ENCODE measurements at places on chromosomes 5 and 9.

DNA sequence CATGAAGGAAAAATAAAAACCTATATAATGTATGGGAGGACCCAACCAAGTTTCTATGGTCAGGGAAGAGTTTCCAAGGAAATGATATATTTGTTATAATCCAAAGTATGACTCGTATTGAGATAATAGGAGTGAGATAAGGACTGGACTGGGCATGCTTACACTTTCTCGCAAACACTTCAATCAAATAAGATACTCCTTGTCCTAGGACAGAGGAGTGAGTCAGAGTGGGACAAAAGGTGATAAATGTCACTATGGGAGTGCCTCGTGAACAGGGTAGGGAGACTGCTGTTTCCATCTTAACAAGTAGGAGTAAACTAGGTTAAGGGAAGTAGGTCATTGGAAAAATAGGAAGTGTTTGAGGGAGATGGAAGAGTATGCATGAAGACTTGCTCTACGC, 47.2 kb downstream of the MACIR start:
- DNase-seq: no peak

DNA sequence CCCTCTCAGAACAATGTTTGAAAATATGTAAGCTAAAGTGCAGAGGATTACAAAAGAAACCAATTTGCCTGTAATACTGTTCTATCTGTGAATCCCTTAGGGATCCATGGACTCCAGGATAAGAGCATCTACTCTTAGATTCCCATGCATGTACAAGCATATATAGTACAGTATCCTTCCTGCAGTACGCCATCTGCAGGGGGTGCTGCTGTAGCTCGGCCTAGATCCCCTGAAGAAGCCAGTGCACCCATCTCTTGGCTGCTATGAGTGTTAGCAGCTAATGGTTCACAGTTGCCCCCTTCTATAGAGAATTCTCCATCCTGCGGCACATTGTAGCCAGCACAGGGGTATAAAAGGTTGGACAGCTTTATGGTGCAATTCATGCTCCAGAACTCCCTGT, 61.8 kb upstream of the SLC30A5 start:
- DNase-seq: no peak

DNA sequence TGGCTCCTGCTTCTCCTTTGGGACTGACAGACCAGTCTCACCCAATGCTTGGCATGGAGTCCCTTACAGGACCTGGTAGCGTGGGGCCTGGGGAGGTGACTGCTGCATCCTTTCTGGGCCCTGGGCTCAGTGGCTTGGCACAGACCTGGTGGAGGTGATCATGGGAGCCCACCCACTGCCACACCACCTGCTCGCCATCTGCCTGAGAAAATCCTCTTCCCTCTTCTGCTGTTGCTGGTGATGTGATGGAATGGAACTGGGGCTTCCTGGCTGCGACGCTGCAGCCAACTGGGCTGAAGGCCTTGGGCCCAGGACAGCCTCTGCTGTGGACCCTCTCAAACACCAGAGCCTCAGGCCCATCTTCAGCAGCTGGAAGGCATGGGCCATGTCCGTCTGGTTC, 122.5 kb upstream of the PANK3 start:
- DNase-seq: no peak

- DNase-seq: no peak
These were observed 99.7 kb upstream of the KIF2A start for GRCh38 chr5:62206150-62206829.

DNA sequence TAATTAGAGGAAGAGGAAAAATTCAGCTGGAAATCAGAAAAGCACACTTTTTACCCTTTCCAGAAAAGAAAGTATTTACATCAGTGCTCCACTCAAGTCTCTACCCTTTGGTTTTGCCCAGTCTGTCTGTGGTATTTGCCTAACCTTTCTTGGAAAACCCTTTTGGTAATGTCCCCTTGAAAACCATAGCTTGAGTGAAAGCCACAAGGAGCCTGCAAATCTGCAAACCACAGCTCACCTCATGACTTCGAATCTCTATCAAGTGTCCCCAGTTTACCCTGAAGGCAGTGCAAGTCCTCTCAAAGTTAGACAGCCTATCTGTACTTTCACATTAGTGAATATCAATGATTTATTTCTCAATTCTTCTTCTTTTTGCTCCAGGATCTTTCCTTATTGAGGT, 162.1 kb upstream of the TSLP start:
- no peak for DNase-seq

GRCh38 chr5:3118340-3118739, 366.9 kb upstream of the IRX2 start:
- DNase-seq: no peak

DNA sequence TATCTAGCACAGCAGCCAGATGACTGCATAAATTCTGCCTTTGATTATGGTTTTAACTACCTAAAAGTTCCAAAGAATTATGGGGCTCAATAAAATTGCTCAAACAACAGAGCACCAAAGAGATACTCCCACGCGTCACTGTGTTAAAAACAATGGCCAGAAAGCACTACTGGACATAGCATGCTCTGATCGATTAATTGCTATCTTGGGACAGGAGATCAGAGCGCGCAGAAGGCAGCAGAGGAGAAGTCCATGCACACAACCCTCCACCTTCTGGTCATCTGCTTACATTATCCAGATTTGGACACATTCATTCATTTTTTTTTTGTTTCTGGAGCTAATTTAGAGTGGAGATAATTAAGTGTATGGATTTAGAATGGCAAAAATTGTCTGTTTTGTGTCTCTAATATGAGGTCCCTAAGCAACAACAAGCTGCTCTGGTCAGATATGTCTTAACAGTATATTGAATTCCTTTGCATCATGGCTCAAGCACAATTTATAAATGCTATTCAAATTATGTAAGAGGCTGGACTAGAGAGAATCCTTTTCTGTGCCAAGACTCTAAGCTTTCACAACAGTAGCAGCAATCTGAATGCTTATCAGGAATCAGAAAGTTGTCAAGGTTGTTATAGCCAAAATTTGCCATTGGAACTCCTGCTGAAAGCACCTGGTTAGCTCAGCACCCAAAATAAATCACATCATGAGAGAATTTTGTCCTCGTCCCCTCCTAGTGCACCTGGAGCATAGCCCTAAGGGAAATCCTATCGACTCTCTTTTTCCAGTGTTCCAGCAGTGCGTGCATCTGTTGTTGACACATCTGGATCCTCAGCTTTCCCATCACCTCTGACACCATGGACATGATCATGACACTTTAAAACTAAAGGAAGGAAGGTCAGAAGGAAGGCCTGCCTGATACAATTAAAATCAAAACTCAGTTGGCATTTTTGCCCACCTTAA, 98.6 kb upstream of the HMHB1 start:
- no peak for DNase-seq

DNA sequence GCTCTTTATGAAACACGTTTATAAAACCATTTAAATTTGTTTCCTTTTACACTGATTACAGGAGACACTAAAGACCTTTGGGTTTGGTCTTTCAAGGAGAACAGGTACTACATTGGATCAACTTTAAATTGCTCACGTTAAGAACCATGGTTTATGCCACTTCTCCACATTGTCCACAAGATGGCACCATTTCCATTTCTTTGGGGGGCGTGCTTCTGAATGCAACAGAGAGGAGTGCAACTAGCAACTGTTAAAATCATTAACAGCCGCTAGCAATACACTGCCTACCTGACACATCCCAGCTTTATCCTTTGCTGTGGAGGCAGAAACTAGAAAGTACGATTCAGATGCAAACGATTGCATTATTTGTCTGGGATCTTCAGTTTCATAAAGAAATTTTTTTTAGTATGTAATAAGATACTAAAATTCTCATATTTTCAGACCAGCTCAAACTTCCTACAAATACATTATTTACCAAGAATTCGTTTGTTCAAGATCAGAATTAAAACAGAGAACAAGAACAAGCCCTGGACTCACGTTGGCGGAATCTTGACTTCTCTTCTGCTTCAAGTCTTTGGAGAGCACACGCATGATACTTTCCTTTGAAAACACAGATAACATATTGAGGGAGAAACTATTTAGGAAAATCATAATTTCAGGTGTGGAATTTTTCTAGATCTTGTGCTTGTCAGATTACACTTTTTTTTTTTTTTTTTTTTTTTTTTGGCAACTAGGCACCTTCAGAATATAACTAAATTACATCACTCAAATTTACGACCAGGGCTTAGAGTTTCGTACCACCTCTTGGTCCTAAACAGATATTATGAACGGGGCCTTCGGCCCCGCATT, 702 bp downstream of the CDC20B start:
- DNase-seq: peak; percentile 89

DNA sequence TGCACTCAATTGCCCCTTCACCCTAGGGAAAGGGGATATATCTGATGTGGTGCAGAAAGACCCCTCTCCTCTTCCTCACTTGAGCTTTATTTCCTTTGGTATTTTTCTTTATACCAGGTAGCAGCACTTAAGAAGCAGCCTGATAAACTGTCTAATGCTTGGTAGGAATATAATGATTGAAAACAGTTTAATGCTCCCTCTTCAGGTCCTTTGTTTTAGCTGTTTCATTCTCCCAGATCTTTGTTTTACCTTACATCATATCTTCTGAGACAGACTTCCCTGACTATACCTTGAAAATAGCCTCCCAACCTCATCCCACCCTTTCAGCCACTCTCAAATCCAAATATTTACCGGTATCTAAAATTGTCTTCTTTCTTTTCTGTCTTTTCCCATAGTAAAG, 87.9 kb downstream of the NUDT12 start:
- no peak for DNase-seq

DNA sequence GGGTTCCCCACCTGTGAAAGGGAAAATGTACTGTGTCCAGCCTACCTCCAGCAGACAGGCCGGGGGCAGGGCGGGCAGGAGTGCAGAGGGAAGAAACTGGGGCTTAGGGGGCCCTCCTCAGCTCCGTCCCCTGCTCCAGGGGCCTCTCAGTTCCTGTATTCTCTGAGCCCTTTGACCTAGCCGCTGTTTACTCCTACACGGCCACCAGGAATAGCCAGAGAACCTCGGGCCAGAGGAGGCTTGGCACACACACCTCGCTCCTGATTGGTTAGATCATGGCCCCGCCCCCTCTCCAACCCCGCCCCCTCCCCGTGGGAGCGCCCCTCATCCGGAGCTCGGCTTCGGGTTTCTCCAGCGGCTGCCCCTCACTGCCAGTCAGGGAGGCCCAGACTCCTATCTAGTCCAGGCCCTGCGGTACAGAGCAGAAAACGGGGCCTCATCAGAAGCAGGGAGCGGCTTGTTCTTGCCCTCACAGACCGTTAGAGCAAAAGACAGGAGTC, 2.2 kb downstream of the ST6GALNAC6 start:
- no peak for DNase-seq

GRCh38 chr5:158409507-158409906, 550.6 kb upstream of the CLINT1 start:
- no peak for DNase-seq

GRCh38 chr5:172707285-172708182, 63.5 kb downstream of the DUSP1 start:
- DNase-seq: peak; percentile 77

GRCh38 chr5:155389498-155389897, 375.9 kb downstream of the KIF4B start:
- no peak for DNase-seq

DNA sequence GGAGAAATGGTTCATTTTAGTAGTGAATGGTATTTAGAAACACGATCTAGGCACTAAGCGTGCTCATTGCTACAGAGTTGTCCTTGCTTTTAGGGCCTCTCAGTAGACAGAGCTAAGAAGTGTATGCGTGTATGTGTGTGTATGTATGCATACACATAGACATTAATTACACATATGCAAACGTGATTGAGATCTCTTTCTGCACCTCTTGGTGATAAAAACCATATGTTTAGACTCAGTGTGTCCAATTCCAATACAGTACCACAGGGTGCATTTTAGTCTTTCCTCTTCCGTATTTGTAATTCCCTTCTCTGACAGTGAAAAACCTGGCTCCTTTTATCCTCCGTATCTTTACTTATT, 13.1 kb downstream of the TRIO start:
- DNase-seq: no peak

- DNase-seq: peak; percentile 62
These were observed 6.3 kb upstream of the MXD3 start for GRCh38 chr5:177317959-177318377.

DNA sequence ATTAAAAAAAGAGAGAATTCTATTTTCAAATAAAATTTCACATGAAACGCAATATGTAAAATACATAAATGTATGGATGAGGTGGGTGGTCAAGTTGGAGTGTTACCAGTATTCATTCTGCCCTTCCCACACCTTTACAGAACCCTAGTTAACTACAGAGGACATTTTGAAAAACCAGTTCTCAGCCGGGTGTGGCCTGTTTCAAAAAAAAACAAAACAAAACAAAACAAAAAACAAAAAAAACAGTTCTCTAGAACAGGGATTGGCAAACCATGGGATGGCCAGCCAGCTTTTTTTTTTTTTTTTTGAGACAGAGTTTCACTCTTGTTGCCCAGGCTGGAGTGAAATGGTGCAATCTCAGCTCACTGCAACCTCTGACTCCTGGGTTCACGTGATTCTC, 28.4 kb upstream of the HK3 start:
- no peak for DNase-seq

- DNase-seq: no peak
These were observed 146.3 kb downstream of the ERCC6L2 start for GRCh38 chr9:96021551-96022444.

GRCh38 chr5:37876943-37877342, 37.1 kb upstream of the GDNF start:
- DNase-seq: no peak

- DNase-seq: no peak
These were observed 7.6 kb upstream of the AK3 start for GRCh38 chr9:4748612-4749011.

- no peak for DNase-seq
These were observed 337.3 kb upstream of the RFX3 start for GRCh38 chr9:3863111-3863528.

DNA sequence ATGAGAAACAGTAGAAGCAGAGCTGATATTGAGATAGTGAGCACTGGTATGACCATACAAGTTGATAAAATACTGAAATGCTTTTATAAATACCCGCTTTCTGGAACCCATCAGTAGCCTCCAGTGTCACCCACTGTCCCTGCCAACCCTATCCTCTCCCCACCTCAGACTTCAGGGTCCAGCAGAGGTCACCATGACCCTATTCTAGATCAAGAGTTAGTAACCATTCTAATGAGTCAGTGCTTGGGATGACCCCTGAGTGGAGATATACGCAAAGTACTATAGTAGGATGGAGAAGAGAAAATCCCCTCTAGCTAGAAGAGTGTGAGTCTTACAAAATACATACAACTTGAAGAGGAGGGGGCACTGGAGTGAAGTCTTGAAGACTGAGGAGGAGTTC, 297.9 kb upstream of the BRINP1 start:
- no peak for DNase-seq

DNA sequence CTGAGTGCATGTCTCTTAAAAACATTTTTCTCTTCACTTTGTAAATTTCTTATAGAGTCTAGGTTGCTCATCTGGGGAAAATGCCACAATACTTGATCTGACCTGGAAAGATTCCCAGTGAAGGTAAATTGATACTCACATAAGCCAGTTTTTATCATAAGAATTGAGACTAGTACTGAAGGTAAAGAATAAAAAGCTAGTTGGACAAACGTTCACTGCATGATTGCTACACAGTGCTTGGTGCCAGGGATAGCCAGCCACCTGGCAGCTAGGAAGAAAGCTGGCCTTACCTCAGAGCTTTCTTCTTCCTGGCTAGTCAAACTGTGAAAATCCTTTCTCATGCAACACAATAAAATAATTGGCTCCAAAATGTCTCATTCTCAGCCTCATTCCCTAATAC, 77.1 kb downstream of the MUSK start:
- DNase-seq: no peak

- DNase-seq: no peak
These were observed 153.5 kb upstream of the SH3GL2 start for GRCh38 chr9:17425384-17425783.

GRCh38 chr9:20579524-20580314, 42.6 kb downstream of the MLLT3 start:
- no peak for DNase-seq

GRCh38 chr5:180133060-180133459, 61.5 kb upstream of the RNF130 start:
- no peak for DNase-seq

Measured in NCI-H345 (cell line).